ENCODE measurements at places on chromosomes 12 and 14. TPM values are rescaled to one million over a fixed set of nuclear protein-coding genes. Genes with fewer than 3 reads are reported as not detected.

The FAM90A1 gene
- 0.91 TPM for polyA plus RNA-seq

The KCNH5 gene
- 0.40 TPM for polyA plus RNA-seq

The STAC3 gene
- 4.0 TPM for polyA plus RNA-seq

The VRK1 gene
- polyA plus RNA-seq: 13.3 TPM

The INSM2 gene
- 0.03 TPM for polyA plus RNA-seq

The KLRG1 gene
- polyA plus RNA-seq: 2.4 TPM

The KRT77 gene
- 0.42 TPM for polyA plus RNA-seq

The SLC2A14 gene
- 0.55 TPM for polyA plus RNA-seq

The LRRK2 gene
- 2.8 TPM for polyA plus RNA-seq

The CLEC4E gene
- polyA plus RNA-seq: not detected

The TMEM63C gene
- 7.7 TPM for polyA plus RNA-seq

The EEF1AKMT3 gene
- polyA plus RNA-seq: 8.0 TPM

The ANG gene
- 43.6 TPM for polyA plus RNA-seq

The JPH4 gene
- polyA plus RNA-seq: 6.6 TPM

The SLC25A21 gene
- 0.58 TPM for polyA plus RNA-seq

The KIAA0586 gene
- polyA plus RNA-seq: 13.0 TPM

The ACSM4 gene
- 0.04 TPM for polyA plus RNA-seq

The SERPINA3 gene
- polyA plus RNA-seq: 0.51 TPM

The STON2 gene
- 14.6 TPM for polyA plus RNA-seq

The CIROP gene
- polyA plus RNA-seq: 0.01 TPM

The VASH1 gene
- 16.4 TPM for polyA plus RNA-seq

The OSBPL8 gene
- 24.9 TPM for polyA plus RNA-seq

The MYF5 gene
- 0.07 TPM for polyA plus RNA-seq

The KRT74 gene
- polyA plus RNA-seq: not detected

The KCNC2 gene
- 0.42 TPM for polyA plus RNA-seq

The STYK1 gene
- polyA plus RNA-seq: 0.94 TPM

The TMTC2 gene
- polyA plus RNA-seq: 12.1 TPM

The IGF1 gene
- 5.4 TPM for polyA plus RNA-seq

The AQP5 gene
- polyA plus RNA-seq: 0.64 TPM

The BHLHE41 gene
- 21.0 TPM for polyA plus RNA-seq

The TPH2 gene
- 0.04 TPM for polyA plus RNA-seq

The OAS1 gene
- polyA plus RNA-seq: 26.9 TPM

The SIX4 gene
- 0.40 TPM for polyA plus RNA-seq

Measured in large intestine (tissue), 12 donors.